ENCODE measurements at places on chromosomes 11 and 22. TPM values are rescaled to one million over a fixed set of nuclear protein-coding genes. Genes with fewer than 3 reads are reported as not detected.
A peak's percentile ranks its signal among the peaks of the same experiment; 100 is the strongest.

- no peak for DNase-seq
Measured at GRCh38 chr11:109644152-109644551, 222.2 kb downstream of the C11orf87 start.

GRCh38 chr22:32646476-32646875 lies 155.0 kb upstream of the TIMP3 start:
- no peak for DNase-seq

DNA sequence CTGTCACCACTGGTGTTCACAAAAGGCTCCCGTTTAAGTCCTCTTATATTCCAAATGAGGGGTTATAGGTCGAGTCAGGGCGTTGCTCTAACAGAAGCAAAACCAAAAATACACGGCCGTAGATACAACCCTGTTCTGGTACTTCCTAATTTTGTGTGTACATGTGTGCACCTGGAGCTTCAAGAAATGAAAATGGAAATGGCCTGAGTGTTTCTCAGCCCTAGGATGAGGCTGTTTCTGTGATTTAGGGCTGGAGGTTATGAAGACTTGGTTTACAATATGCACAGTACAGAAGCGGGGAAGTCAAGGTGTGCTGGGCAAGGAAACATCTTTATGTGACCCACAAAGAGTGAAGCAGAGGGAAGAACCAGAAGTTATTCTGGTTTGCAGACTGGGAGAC lies 110.4 kb upstream of the OR4B1 start:
- no peak for DNase-seq

GRCh38 chr11:11387622-11388305 lies 34.7 kb upstream of the CSNK2A3 start:
- DNase-seq, result no peak

- no peak for DNase-seq
Measured at GRCh38 chr11:77479746-77480352, 6.0 kb upstream of the PAK1 start.

DNA sequence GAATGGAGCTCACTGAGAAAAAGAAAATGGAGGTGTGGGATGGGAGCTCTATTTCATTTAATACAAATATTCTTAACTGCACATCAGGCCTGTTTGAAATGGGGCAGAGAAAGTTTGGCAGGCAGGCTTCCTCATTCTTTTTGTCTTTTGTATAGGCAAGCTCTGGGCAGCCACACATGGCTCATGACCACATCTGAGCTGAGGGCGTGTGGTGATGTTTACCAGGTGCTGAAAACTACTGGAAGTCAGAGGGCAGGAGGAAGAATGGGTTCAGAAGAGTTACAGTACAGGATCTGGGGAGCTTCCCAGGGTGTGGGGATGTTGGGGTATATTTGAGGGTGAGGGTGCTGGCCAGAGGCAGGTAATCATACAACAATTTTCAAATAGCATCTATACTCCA lies 66.3 kb upstream of the NAV2 start:
- no peak for DNase-seq

- no peak for DNase-seq
Measured at GRCh38 chr22:16808744-16809143, 16.5 kb downstream of the XKR3 start.

GRCh38 chr11:22079133-22079872 lies 113.6 kb upstream of the ANO5 start:
- no peak for DNase-seq

DNA sequence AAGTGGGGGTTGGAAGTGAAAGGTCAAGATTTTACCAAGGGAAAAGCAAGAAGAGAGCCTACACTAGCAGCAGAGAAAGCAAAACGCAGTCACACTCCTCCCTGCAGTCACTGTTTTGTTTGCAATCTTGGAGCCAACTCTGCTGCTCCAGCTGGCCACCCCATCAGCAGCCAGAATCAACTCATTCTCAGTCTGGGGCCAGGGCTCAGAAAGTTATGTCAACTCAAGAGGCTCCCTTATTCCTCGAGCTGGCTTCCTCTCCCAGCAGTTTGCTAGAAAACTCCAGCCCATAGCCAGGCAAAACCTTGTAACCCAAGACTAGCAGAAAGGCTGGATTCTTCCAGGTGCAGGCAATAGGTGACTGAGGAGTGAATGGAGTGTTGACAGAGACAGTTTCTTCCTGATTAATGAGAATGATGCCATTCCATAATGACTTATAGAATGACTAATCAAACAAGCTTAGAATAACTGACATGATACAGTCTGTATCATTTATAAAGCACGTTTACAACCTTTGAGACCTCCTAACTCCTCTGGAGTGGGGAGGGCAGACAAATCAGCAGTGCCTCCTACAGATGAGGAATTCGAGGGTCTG lies 53.4 kb downstream of the P4HA3 start:
- DNase-seq, result no peak

DNA sequence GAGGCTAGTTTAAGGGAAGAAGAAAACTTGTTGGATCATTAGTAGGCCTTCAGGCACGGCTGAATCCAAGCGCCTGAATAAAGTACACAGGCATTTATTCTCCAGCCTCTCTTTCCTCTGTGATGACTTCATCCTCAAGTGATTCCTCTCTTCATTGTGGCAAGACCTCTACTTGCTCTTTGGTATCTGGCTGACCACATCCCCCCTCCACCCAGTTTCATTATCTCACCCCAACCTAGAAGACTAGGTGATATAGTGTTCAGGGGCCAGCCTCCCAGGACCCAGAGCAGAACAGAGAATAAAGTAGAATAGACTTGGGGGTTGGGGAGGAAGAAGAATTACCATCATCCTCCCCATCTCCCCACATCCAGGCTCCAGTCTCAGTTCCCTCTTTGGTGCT lies 189.3 kb downstream of the MIAT start:
- no peak for DNase-seq

DNA sequence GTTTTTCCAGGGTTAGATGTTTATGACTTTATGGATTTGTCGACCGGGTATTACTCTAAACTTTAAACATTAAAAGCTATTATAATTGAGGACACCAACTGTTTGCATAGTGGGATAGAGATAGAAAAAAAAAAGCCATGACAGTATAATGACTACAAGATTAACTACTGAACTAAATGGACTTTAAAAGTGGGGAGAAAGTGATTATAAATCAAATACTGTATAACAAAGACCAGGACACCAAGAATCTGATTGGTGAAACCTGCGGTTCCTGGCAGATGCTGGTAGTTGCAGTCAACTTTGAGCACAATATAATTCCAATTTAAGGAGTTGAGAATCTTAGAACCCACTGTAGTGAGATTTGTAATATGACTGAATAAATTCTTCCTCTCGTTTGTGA lies 2.5 kb downstream of the CRKL start:
- no peak for DNase-seq

- DNase-seq, result peak; percentile 71
Measured at GRCh38 chr11:117818041-117818873, 6.3 kb downstream of the FXYD2 start.

DNA sequence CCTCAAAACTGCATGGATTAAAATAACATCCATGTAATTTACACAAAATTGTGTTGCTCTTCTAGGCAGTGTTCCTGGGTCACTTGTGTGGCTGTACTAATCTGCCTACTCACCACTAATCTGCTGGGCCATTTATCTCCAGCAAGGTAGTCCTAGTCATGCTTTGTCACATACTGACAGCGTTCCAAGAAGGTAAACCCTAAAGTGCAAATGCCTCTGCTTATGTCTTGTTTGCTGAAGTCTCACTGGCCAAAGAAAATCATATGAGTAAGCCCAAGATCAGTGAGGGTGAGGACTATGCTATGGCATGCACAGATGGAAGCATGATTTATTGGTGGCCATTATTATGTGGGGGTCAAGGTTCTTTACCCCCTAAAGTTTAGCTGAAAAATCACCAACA lies 630.2 kb upstream of the LUZP2 start:
- peak; percentile 32 for DNase-seq

DNA sequence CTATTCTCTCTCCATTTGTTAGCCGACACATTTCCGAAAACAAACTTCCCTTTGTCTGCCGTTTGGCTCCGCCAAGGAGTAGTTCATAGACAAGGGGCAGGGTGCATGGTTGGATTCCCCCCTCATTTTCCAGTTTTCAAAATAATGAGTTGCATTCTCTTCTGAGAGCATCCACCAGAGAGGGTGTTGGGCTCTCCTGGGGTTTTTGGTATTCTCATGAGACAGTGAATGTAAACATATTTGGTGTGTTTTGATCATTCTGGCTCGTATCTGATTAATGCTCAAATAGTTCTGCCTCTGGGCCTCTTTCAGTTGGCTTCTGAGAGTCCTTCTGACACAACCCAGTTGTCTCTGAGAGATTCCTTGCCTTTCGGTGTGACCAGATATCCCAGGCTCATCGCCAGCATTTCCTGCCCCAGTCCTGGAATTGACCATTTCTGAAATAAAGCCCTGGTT lies 21.7 kb downstream of the GRAMD4 start:
- DNase-seq, result no peak

DNA sequence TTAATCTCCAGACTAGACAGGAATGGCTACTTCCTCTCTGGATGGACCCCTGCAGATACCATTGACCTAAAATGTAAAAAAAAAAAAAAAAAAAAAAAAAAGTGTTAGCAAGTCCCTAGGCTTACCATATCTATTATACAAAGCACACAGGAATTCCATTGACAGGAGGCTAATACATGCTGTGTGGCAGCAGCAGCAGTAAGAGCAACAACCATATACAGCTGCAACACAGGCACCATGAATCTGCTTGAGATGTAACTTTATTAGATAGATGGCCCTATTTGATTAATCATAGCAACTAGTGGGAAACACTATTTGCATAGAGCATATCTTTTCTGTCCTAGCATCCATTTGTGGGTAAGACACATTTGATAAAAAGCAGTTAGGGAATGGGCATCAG lies 1447.1 kb downstream of the FAM181B start:
- no peak for DNase-seq

GRCh38 chr11:72010529-72011233 lies 12.0 kb downstream of the IL18BP start:
- no peak for DNase-seq

DNA sequence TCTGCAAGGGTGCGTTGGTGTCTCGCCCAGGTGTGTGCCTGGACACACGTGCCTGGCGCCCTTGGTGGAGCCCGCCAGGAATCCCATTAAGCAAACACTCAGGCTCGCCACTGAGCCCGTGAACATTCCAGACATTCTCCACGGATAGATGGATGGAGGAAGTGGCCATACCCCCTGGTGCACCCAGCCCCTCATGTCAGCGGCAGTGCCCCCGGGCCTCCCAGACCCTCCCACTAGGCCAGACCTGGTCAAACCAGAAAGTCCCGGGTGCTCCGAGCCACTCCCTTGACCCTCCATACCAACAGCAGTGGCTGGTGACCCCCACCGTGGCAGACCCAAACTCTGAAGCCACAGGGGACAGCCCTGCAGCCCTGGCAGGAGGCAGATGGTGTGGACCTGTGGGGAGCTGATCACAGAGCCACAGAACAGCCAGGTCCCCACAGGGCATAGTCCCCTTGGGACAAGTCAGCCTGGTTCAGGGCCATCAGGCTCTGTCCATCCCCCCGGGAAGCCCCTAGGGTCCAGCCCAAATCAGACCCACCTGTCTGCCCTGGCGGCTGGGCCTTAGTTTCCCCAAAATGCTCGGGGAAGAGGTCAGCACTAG lies 1.9 kb downstream of the EPS8L2 start:
- DNase-seq, result peak; percentile 24

DNA sequence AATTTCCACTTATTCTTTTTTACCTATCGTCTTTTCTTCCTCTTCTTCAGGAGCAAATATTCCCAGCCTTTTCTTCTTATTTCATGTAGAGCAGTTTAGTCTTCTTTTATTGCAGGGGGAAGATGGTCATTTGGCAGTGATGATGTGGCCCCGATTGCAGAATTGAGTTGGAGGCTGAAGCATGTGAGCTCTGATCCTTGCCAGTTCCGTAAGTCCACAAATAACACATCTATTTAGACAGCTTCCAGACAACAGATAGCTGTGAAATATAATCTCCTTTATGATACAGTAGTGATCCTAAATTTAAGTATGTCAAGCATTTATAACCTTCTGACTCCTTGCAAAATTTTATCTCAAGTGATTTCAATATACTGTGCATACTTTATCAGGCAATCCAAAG lies 27.5 kb downstream of the REXO2 start:
- no peak for DNase-seq

- no peak for DNase-seq
Measured at GRCh38 chr11:78630561-78631303, 56.1 kb upstream of the NARS2 start.

DNA sequence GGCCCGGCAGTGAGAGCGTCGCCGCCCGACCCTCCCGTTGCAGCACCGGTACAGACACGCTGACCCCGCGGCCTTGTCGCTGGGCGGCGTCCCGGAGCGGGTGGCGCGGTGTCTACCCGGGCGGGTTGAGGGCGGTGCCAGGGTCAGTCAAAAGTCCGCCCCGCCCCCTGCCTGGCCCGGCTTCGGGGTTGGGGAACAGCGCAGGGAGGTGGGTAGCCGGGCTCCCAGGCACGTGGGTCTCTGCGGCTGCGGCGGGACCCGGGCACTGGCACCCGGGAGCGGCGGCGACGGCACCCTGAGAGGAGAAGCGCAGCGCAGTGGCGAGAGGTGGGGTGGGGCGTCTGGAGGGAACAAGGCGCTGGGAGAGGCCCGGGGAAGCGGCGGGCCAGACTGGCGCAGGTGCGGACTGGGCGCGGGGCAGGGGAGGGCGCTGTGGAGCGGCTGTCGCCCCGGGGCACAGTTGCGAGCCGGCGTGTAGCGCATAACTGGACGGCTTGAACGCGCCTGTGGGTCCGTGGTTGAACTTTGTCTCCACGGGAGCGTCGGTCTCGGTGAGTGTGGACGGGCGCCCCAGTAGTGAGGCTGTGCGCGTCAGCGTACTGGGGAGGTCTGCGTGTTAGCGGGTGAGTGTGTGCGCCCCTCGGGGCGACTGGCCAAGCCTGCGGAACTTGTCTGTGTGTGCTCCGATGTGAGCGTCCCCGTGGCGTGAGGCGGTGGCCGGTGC lies at the start of gene P2RY2:
TSS of gene P2RY2 (plus strand) at position 176 of the 724 bp plus-strand sequence. CDS start 15,879 bp downstream, outside the sequence.
- DNase-seq, result peak; percentile 52

GRCh38 chr11:24589064-24589463 lies 92.2 kb downstream of the LUZP2 start:
- no peak for DNase-seq

GRCh38 chr11:74025467-74026166 lies 16.7 kb upstream of the UCP3 start:
- DNase-seq, result peak; percentile 64

The GAS2 gene
- polyA plus RNA-seq, result 0.92 TPM

The LRP5 gene
- 13.5 TPM for polyA plus RNA-seq

The MAP6 gene
- 0.87 TPM for polyA plus RNA-seq

The OSM gene
- polyA plus RNA-seq, result not detected

The MMP27 gene
- polyA plus RNA-seq, result not detected

The FAT3 gene
- polyA plus RNA-seq, result 0.02 TPM

The TNNT3 gene
- not detected for polyA plus RNA-seq

The PICK1 gene
- polyA plus RNA-seq, result 35.4 TPM

The ROBO4 gene
- polyA plus RNA-seq, result 4.9 TPM

The GPR83 gene
- 0.03 TPM for polyA plus RNA-seq

The PTPRCAP gene
- 0.18 TPM for polyA plus RNA-seq

The POU2AF1 gene
- 0.10 TPM for polyA plus RNA-seq

The VPREB1 gene
- not detected for polyA plus RNA-seq

The LSP1 gene
- not detected for polyA plus RNA-seq

The KRTAP5-7 gene
- not detected for polyA plus RNA-seq

The SNX32 gene
- 0.15 TPM for polyA plus RNA-seq

The SLC15A3 gene
- polyA plus RNA-seq, result 0.07 TPM

All from mammary epithelial cell (primary cell).